Testis (tissue), 5 donors: ENCODE measurements at places on chromosomes 7 and 10. TPM values are rescaled to one million over a fixed set of nuclear protein-coding genes. Genes with fewer than 3 reads are reported as not detected.

The ANXA8L1 gene
- 4.4 TPM for polyA plus RNA-seq

The INMT gene
- polyA plus RNA-seq, result 31.8 TPM

The OR2A5 gene
- not detected for polyA plus RNA-seq

The ADRA2A gene
- 6.5 TPM for polyA plus RNA-seq

The TLL2 gene
- 0.67 TPM for polyA plus RNA-seq

The ASAH2B gene
- polyA plus RNA-seq, result 4.1 TPM
